Ammon's horn (tissue), 1 donor: ENCODE measurements at places on chromosomes 16 and 17.

DNA sequence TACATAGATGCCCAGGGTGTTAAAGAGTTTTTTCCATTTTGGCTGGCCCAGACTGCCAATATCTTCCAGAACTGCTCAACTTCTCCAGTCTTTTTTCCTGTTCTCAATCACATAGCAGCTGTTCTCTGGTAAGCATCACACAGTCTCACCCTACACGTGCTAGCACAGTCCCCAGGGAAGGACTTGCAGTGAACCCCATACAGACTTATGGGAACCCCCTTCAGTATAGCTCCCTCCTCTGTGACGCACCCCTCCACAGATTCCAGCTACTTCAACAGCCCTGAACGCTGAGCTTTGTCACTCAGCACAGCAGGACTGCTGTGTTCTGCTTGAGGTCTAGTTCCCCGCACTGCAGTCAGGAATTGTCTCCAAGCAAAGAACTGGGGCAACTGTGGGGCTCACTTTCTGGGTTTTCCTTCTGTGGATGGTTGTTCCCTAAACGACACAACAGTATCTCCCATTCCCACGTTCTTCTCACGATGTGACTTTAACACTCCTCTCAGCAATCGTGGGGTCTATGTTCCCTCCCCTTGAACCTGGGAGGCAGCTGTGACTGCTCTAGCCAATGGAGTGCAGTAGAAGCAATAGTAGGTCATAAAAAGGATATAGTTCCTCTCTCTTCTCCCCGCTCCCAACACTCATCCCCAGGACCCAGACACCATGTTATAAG lies 3.6 kb downstream of the MMP28 start:
- no peak for DNase-seq

DNA sequence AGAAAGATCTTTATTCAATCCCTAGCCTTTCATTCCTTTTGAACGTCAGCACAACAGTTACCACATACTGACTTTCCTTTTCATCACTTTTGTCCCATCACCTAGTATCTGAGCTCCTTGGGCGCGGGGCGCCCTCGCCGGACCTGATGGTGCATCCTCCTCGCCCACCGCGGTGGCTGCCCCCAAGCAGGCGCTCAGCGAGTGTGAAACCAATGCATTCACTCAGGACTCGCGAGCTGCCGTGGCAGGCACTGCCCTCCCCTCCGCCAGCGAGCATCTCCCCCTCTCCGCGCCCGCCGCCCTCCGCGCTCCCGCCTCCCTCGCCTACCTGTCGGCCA lies 756 bp downstream of the KLHL11 start:
- no peak for DNase-seq

DNA sequence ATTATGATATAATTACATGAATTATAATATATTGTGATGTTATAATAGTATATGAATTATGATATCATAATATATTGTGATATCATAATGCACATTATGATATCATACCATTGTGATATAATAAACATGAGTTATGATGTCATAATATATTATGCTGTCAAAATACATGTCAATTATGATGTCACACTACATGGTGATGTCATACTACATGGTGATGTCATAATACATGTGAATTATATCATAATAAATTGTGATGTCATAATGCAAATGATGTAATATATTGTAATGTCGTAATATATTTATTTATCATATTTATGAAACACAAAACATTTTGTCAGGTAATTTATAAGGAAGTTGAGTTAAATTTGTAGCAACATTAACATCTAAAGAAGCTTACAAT lies 1950.1 kb downstream of the TP53TG3F start:
- DNase-seq: no peak

GRCh38 chr17:65418622-65419021 lies 142.8 kb downstream of the AXIN2 start:
- DNase-seq: peak; percentile 50

- no peak for DNase-seq
Observed at GRCh38 chr16:76268824-76269223, 8.4 kb upstream of the CNTNAP4 start.
